ENCODE measurements at places on chromosomes 13 and 19.

- no peak for DNase-seq
Measured at GRCh38 chr13:59531571-59532091, 632.1 kb downstream of the DIAPH3 start.

DNA sequence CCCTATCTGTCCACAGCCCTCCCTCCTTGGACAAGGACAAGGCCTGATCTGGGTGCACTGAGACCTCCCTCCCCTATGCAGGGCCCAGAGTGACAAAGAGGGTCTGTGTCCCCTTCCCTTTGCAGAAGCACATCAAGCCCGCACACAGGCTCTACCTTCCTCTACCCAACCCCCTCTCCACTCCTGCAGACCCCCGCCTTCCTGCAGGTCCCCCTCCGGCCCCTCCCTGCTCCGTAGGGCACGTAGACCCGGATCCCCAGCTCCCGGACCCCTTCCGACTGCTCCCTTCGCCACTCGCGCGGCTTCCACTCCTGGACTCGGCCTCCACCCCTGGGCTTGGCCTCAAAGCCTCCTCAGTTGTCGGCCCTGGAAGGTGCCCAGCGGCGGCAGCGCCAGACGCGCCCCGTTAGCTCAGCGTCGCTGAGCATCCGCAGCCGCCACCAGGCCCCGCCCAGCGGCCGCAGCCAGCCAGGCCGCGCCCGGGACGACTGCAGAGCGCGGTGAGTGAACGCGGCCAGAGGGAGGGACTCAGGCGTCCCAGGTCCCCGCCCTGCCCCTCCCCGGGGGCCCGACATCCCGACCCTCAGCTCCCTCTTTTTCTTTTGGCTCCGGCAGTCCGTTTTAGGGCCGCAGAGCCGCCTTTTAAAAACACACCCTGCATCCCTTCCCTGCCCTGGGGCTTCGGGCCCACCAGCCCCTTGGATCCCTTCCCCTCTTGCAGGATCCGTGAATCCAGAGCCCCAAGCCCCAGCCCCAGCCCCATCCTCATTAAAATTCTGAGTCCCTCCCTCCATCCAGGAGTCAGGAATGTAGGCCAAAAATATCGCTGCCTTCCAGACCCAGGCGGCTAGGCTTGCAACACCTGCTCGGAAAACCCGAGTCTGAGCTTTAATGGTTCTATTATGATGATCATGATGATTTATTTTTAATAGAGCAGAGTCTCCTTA lies 1.5 kb upstream of the MYADM start:
- DNase-seq: no peak

DNA sequence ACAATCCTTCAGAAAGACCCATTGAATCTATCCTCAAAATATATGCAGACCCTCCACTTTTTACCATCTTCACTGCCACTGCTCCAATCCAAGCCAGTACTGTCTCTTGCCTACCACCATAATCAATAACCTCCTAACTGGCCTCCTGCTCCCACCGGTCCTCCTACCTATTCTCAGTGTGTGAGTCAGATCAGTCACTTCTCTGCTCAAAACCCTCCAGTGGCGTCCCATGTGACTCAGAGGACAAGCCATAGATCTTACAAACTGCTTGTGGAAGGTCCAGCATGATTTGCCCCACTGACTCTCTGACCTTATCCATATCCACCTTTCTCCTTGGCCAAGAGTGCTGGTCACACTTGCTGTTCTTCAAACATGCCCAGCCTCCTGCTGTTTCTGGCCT lies 23.4 kb upstream of the MBNL2 start:
- DNase-seq: no peak

GRCh38 chr13:44117351-44117750 lies 237.6 kb downstream of the LACC1 start:
- no peak for DNase-seq

GRCh38 chr19:11251217-11251616 lies 11.1 kb downstream of the DOCK6 start:
- DNase-seq: no peak

DNA sequence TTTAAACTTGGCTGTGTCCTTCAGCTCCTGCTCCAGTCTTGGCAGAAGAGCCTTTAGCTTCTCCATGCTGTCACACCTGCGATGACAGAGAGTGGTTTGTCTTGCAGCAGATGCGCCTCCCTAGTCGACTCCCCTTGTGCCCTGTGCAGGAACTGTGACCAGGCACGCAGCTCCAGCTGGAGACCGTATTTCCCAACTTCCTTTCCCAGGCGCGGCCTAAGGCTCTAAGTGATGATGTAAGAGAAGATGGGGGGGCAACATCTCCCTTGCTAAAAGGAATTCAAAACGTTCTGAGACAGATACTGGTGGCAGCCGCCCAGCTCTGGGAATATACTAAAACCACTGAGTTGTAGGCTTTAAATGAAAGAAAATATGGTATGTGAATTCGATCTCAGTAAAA lies 16.3 kb downstream of the DCUN1D2 start:
- DNase-seq: no peak

- DNase-seq: no peak
Measured at GRCh38 chr13:66623129-66623820, 606.9 kb downstream of the PCDH9 start.

DNA sequence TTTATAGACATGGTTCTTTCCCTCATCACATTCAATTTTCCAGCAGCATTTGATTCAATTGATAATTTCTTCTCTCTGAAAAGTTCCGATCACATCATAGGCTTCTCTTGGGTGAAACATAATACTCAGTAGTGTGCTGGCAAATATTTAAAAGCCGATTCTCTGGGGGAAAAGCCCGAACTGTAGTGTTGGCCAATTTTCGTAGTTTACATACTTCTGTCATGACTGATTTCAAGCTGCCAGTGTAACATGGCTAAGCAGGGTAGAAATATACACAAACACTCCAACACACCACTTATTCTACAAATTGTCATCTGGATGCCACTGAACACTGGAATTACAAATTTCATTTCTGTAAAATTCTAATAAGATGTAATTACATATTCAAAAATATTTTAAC lies 56.1 kb upstream of the FREM2 start:
- no peak for DNase-seq

- DNase-seq: no peak
Measured at GRCh38 chr19:42175952-42176648, 41.4 kb downstream of the DEDD2 start.

- DNase-seq: no peak
Measured at GRCh38 chr19:40976134-40976533, 14.9 kb upstream of the CYP2B6 start.

GRCh38 chr19:40783711-40784110 lies 5.7 kb downstream of the RAB4B start:
- no peak for DNase-seq

- no peak for DNase-seq
Measured at GRCh38 chr13:40352380-40352778, 314.1 kb downstream of the FOXO1 start.

- no peak for DNase-seq
Measured at GRCh38 chr19:3135961-3136683, at the start of gene GNA15. Gene GNA15, plus strand, starts transcription at chr19:3136033. Its CDS starts 418 bp downstream, at chr19:3136451.

GRCh38 chr19:47275791-47276461 lies 1.2 kb downstream of the INAFM1 start:
- DNase-seq: no peak

DNA sequence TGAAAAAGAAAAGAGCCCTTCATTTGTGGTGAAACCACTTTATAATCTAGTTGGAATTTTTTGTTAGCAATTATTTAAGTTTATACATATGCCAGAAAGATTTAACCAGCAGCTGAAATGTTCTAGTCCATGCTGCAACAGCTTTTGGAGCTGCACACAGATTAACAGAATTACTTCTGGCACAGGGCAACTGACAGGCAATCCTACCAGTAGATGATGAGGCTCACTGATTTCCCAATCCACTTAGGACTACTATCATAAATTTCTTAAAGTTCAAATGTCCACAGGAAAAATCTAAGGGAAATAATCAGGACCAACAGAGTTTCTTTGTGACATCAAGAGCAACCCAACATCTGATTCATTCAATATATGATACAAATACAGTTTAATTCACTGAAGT lies 78.8 kb downstream of the CRYL1 start:
- no peak for DNase-seq

DNA sequence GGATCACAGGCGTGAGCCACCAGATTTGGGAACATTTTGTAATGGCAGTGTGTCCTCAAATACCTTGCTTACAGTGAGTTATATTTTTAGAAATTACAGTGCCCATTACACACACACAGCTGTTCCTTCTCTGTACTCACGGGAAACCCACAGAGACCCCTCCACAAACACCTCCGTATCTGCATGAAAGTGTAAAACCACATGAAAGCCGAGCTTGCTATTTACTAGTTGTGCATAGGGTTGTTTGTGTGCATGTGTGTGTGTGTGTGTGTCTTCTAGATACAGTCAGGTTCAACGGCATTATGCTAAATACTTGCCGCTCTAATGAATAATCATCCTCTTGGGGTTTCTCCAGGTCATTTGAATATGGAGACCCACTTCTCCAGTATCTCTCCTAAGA lies 22.3 kb upstream of the LILRA2 start:
- no peak for DNase-seq

GRCh38 chr13:32150239-32150638 lies 118.7 kb downstream of the FRY start:
- DNase-seq: no peak

DNA sequence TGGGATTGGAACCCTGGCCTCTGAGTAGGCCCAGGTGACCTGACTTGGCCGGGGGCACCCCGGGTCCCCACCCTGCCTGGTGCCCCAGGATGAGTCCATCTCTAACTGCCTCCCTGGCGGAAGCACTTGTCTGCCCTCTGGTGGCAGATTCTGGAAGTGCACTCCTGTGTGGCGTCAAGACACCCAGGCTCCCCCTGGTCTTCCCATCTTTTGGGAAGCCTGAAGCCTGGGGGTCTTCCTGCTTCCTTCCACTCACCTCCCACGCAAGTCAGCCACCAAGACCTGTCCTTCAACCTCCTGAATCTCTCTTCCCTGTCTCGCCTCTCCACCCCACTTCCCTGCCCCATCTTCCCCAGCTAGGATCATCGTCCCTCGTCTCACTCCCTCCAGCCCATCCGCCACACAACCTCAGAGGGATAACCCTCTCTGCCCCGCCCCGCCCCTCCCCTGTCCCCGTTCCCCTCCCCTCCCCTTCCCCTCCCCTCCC lies 7.4 kb downstream of the RABAC1 start:
- DNase-seq: no peak

DNA sequence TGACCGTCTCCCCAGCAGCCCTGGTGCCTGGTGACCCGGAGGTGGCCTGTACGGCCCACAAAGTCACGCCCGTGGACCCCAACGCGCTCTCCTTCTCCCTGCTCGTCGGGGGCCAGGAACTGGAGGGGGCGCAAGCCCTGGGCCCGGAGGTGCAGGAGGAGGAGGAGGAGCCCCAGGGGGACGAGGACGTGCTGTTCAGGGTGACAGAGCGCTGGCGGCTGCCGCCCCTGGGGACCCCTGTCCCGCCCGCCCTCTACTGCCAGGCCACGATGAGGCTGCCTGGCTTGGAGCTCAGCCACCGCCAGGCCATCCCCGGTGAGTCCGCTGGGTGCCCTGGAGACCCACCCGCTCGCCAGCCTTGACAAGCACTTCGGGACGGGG lies 2.2 kb downstream of the MADCAM1 start:
- no peak for DNase-seq

- no peak for DNase-seq
Measured at GRCh38 chr19:49687566-49688316, 1.7 kb upstream of the ADM5 start.

GRCh38 chr19:53596056-53596455 lies 35.7 kb upstream of the DPRX start:
- DNase-seq: no peak

- no peak for DNase-seq
Measured at GRCh38 chr13:41847216-41847615, 113.7 kb downstream of the VWA8 start.

DNA sequence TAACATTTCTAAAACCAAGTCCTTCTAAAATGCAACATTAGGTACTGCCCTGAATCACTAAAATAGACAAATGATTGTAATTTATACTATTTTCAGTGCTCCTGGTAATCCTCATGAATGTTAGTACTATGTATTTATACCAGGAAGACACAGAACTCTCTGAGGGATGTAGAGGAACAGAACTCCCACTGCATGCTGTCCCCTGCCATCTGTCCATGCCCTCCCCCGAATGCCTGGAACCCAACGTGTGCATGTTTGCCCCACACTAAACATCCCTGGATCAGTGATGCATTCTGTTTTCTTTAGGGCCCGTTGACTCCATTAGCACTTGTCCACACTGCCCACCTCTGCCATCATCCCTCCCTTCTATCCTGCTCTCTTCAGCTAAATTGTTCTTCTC lies 26.5 kb downstream of the ENOX1 start:
- no peak for DNase-seq

GRCh38 chr19:44142059-44142433 lies 692 bp downstream of the ZNF234 start:
- no peak for DNase-seq

DNA sequence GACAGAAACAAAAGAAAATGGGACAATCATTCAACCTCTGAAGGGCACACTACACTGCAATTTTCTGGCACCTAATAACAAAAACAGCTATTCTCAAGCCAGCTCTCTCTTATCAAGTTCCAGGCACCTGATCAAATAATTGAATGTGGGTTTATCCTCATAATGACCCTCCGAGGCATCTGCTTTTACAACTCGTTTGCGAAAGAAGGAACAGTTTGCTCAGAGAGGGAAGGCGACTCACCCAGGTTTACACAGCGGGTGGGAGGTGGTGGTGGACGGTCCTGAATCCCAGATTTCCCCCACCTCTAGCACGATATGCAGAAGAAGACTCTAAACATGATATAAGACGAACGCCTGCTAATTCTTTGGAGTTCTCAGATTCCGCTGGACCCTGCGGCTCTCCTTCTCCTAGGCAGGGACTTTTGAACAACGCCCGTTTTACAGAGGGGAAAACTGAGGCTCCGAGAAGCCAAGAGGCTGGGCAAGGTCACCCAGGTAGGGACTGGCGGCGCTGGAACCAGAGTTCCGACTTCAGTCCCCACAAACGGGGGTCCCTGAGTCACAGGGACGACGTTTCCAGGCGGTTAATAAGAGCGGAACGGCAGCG lies 641 bp downstream of the SGTA start:
- no peak for DNase-seq

GRCh38 chr19:8257052-8257443 lies 47.9 kb downstream of the CERS4 start:
- no peak for DNase-seq

GRCh38 chr13:50722440-50723125 lies 120.9 kb downstream of the DLEU7 start:
- no peak for DNase-seq

- no peak for DNase-seq
Measured at GRCh38 chr13:47168618-47169017, 271.8 kb upstream of the HTR2A start.

GRCh38 chr19:14401468-14402195 lies 17.5 kb downstream of the DDX39A start:
- DNase-seq: no peak

DNA sequence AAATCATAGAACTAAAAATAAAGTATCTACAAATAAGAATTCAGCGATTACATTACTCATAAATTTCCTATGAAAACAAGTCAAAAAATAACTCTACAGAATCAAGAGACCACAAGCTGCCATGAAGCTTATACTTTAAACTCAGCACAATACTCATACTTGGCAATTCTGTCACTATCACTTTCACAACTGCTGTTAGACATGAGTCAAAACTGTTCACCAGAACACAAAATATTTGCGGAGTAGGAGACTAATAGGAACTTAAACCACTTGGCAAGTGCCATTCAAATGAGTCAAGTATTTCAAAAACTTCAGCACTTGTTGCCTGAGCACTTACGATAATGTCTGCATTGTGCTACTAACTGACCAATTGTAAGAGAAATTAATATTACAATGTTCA lies 387.8 kb upstream of the GPC6 start:
- no peak for DNase-seq
